ENCODE measurements at places on chromosomes 5 and 9.

DNA sequence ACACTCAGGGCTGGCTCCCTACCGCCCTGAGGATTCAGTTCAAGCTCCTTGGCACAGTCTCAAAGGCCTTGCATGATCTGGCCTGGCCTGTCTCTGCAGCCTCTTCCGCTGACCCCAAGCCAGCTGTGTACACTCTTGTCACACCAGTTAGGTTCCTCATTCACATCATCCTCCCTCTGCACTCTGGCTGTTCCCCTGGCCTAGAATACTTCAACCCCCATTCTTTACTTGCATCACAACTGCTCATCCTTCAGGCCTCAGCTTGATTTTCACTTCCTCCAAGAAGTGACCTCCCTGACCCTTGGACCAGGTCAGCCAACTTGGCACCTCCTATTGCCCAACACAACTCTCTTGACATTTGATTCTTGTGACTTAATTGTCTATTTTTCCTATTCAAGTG, 18.9 kb upstream of the PFDN1 start:
- no peak for DNase-seq

- no peak for DNase-seq
Measured at GRCh38 chr9:130445268-130445983, 665 bp downstream of the ASS1 start.

GRCh38 chr5:8892926-8893325, 652.9 kb downstream of the SEMA5A start:
- no peak for DNase-seq

DNA sequence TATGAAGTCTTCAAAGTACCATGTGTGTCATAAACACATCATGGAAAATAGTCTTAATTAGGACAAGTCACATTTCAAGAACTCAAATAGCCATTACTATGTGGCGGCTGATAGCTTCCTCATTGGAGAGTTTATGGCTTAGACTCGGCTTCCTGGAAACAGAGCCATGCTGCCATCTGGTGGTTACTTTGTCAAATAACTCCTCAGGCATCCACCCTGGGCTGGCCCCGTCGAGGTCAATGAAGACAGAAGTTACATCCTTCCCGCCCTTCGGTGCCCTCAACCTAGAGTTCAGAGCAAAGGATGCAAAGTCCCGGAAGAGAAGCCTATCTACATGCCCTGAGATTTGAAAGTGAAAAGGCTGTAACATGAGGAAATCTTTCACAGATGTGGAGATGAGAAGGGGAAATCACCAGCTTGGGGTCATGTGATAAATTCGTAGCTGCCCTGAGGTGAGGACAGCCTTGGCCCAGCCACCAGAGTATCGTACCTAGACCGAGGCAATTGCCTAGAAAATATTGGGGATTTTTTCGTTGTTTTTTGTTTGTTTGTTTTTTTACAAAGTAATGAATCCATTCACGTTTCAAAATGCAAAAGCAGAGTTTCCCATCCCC, 45.5 kb upstream of the ZNF169 start:
- peak; percentile 81 for DNase-seq

- DNase-seq = no peak
Measured at GRCh38 chr5:50401336-50401735, 39.8 kb downstream of the EMB start.

DNA sequence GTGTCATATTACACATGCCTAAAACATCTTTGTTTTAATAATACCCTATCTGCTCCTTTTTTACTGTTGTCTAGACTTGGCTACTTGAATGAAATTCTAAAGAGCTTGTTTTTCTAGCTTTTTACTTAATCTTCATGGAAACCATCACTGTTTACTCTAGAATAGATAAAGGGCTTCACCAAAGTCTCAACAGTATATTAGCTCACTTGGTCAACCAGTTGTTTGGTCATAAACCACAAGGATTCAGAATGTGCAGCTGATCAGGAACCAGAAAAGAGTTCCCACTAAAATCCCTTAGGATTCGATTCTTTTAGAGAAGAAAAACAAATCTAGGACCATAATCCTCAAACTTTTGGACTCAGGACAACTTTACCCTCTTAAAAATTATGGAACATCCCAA, 38.0 kb downstream of the CDO1 start:
- DNase-seq = no peak

GRCh38 chr5:10627160-10627701, 63.4 kb downstream of the ANKRD33B start:
- DNase-seq = no peak

DNA sequence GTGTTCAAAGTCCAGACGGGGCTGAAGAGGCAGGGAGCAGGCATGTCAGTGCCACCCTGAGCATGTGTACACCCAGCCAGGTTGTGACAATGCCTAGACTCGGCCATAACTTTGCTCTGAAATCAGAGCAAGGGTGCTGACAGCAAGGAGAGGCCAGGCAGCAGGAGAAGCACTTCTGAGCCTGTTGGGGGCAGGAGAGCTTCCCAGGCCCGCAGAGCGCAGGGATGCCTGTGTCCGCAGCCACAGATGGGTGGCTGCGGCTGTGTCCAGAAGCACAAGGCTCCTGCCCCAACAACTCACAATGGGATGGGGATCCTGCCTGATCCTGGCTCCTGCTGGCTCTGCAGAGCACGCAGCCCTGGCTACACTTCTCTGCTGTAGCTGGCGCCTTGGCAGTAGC, 373.9 kb downstream of the CHSY3 start:
- no peak for DNase-seq

DNA sequence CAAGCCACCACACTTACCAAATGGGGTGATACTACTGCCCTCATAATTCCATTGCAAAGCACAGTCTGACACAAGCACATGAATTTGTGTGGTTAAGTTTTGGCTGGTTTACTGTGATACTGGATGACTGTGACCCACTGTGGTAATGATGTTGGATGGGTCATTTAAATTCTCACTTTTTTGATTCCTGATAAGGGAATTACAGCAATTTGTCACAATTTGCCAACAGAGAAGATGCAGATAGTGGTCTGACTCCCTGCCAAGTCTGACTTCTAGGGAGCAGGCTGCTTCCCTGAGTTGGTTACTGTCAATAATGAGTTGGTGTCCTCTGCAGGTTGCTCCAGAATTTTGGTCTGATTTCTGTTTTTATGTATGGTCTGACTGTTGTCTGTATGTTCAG, 731.9 kb downstream of the MTRR start:
- DNase-seq = no peak

DNA sequence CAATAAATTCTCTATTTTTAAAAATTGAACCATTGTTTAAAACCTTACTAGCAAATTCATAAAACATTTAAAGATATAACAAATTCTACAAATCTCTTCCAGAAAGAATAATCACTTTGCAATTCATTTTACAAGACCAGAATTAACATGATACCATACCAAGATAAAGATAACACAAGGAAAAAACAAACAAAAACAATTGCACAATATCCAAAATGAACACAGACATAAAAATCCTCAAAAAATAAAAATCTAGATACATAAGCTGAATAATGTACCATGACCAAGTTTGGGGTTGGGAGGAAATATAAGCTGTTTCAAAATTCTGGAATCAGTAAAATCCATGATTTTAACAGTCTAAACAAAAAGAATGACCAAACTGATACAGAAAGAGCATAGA, 11.1 kb downstream of the CCNG1 start:
- no peak for DNase-seq

DNA sequence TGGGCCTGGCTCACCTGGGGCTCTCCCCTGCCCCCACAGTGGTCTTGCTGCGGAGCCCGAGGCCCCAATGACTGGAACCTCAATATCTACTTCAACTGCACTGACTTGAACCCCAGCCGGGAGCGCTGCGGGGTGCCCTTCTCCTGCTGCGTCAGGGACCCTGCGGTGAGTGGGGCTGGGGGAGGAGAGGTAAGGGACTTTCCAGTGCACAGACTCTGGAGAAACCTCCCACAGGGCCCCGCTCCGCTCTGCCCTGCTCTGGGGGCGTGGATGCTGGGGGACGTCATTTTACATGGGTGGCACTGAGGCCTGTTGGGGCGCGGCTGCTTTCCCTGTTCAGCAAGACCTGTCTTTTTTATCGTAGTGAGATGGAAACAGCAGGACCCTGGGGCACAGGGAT, 7.6 kb downstream of the TSPAN17 start:
- no peak for DNase-seq

GRCh38 chr9:70526902-70527301, 112.4 kb upstream of the KLF9 start:
- DNase-seq = no peak

DNA sequence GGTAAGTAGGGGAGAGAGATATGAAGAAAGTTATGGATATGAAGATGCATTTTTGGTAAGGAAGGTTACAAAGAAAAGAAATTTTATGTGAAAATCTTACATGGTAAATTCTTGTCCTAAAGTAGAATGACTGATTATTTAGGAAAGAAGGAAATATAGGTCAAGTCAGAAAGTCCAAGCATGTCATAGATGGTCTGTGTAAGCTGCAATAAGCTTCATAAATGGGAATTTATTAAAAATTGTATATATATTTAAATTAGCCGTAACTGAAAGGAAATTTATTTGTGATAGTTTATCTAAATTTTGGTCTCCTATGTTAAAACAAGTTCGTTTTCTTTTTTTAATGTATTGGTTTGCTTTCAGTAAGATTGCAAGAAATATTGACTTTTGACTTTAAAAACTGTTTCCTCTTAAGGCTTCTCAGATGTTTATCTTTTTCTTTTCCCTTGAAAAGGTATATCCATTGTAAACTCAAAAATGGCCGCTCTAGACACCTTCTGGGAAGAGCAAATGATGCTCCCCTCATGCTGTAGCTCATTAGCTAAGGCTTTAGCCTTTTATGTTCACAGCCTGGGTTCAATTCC, 46.8 kb upstream of the HAPLN1 start:
- no peak for DNase-seq

DNA sequence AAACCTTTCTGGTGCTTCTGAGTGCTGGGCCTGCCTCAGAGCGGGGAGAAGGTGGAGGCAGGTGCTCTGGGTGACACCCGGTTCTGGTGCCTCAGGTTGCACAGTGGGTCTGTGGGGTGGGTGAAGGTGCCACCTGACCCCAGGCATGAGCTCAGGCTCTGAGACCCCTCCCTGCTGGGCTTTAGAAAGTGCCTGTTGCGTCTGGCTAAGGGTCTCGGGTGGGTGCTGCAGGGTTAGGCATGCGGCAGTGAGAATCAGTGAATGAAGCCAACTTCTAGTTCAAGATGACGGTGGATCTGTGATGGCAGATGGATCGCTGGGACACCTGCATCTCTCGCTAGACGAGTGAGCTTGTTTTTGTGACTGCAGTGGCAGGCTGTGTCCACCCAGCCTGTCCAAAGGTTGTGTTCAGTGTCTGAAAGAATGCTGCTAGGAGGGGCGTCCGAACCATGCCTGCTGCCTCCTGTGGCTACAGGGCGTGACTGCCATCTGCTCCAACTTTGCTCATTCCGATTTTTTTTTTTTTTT, 5.0 kb downstream of the SQSTM1 start:
- peak; percentile 8 for DNase-seq

DNA sequence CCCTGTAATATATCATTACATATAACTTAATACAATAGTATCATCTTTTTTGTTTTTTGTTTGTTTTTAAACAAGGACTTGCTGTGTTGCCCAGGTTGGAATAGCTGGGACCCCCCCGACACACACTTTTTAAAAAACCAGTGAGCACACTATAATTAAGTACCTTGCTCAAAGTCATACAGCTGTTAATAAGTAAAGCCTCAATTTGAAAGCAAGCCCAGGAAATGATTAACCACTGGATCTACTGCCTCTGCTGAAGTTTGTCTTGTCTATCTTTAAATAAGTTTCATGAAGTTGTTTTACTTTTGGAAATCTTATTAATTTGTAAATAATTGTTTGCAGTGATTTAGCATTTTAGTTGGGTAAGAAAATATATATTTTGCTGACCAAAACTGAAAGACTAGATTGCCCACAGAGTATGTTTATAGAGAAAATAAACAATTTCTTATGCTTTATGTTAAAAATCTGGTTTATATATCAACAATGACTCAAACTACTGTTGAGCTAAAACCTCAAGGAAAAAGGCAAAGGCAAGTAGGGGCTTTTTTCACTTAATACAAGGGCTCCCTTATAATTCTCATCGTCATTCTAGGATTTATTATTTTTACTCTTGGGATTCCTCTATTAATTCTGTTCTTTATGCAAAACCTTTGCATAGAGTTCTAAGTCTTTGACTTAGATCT, 5.8 kb upstream of the CARNMT1 start:
- no peak for DNase-seq

DNA sequence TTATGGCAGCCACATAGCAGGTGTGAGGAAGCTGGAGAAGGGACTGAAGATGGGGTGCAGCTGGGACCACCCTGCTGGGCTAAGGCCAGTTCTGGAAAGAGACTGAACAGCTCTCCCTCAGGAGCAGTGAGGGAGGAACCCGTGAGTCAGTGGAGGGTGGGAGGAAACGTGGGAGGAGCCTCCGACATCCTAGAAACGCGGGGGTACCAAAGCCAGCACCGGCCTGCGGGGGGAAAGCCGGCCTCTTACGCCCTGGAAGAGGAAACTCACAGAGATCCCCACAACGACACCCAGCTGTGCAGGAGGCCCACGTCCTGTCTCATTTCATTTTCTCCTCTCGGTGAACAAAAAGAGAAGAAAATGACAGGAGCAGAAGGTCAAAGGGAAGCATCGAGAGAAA, 185.8 kb upstream of the IRX4 start:
- DNase-seq = no peak

- no peak for DNase-seq
Measured at GRCh38 chr5:160311491-160312133, 752 bp downstream of the CCNJL start.

DNA sequence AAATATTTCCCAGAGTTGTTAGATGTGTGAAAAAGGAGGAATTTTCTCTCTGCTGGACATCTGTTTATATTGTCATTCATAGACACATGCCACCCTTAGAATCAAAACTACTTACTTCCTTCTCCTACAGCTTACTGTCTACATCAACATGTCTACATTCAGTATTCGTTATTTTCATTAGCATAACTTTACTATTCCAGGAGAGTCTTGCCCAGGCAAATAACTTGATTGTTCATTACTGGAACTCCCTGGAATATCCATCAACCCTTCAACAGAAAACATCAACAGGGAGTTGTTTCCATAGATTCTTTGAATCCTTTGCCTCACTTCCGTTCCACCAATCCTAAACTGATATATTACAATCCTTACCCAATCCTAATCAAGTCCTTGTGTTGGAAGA, 457.5 kb upstream of the ZNF608 start:
- DNase-seq = no peak

DNA sequence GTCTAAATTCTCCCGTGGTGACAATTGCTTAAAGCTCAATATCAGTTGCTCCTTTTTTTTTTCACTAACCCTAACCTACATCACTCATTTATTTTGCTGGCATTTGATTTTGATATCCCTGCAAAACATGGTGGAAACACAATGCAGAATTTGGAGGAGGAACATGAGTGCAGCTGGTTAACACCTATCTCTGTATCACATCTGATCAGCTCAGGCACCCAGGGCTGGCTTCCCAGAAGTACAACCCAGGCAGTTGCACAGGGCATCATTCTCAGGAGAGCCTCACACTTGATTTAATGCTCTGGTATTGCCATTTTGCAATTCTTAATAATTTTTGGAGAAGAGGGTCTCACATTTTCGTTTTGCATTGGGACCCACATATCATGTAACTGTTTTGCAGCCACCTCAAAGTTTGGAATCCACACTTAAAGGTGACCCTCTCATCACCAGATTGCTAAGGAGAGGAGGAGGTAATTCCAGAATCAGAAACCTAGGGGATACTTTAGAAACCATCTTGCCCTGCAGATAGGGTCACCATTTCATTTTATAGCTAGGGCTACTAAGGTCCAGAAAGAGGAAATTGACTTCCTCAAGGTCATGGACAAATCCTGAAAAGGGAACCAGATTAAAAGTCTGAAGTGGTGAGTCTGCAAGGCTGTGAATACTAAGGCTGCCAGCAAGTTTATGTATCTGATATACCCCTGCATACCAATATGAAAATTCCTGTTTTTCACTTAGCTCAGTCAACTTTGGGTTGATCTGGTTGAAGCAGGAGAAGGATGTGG, 19.3 kb upstream of the ADAM19 start:
- no peak for DNase-seq

Data from hematopoietic multipotent progenitor cell treated with erythropoietin and hydrocortisone succinate and interleukin-3 and kit ligand, for 17 days (in vitro differentiated cells).